NCI-H526 (cell line): ENCODE measurements at places on chromosomes 6 and 20.
A peak's percentile ranks its signal among the peaks of the same experiment; 100 is the strongest.

DNA sequence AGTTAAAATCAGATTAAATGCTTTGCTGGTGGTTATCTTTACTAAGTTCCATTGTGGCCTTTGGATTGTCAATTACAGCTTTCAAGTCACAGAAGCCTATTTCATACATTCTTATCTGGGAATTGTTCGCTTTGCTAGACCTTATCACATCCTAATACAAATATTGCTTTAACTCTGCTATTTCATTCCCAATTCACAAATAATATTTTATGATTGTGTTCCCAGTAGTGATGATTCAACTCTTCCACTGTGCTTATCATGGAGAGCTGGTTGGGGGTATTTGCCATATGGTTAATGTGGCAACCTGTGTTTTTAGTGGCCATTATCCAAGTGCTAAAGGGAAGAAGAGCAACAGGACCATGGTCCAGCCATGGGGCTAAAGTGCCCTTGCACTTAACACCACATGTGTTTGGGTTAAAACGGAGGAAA lies 72.9 kb upstream of the GLP1R start:
- DNase-seq, result no peak

- no peak for DNase-seq
Observed at GRCh38 chr20:5859608-5860007, 90.7 kb downstream of the TRMT6 start.

- no peak for DNase-seq
Observed at GRCh38 chr6:106513808-106514582, 115.3 kb downstream of the RTN4IP1 start.

- DNase-seq, result no peak
Observed at GRCh38 chr20:34517114-34517505, 888 bp downstream of the DYNLRB1 start.

DNA sequence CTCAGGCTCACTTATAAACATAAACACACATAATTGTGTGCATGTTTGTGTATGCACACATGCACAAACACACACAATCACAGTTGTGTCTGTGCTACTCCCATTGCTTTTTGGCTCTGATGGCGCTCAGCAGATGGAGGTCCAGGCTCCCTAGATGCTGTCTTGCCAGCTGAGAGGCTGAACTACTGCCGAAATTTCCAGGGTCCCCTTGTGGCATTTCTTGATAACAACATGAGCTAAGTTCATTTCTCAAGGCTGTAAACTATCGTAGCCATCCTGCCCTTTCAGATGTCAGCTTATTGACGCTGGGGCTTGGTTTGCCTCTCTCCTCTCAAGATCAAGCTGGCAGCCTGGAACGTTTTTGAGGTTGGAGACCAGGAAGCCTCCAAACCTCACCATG lies 313.9 kb upstream of the RNF24 start:
- DNase-seq, result no peak

DNA sequence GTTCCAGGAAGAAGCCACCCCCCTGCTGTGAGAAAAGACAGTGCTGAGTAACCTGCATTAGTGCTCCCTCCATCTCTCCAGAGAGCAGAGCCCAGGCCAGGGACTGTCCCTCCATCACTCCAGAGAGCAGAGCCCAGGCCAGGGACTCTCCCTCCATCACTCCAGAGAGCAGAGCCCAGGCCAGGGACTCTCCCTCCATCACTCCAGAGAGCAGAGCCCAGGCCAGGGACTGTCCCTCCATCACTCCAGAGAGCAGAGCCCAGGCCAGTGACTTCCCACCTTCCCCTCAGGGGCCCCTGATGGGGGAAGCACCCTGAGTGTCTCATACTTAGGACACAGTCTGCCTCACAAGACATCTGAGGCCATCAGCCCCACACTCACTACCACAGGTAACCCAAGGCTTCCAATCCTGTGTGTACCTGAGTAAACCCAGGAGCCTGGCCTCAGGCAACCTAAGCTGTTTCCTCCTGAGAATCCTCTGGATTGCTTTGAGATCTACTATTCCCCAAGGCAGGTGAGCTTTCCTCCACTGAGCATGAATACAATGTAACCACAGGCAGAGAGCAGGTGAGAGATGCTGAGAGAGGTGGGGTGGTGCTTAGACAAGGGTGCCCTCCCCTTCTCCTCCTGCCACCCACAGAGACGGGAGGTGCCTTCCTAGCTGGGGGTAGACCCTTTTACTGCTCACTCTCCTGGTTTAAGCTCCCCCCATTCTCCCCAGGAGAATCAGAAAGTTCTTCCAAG lies 4.9 kb downstream of the TBXT start:
- no peak for DNase-seq

DNA sequence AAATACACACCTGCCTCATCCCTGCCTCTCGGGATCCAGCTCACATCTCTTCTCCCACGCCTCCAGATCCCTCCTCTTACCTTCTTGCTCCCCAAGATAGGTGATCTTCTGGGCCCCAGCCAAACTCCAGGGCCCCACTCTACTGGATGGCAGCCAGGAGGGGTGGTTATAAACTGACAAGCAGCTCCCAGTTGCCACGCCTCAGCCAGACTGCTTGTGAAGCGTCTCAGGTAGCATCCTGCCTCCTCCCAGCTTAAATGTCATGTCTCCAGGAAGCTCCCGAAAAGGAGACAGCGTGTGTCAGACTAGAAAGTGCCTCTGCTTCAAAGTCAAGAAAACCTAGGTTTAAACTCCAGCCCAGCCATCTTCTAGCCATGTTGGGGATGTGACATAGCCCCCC lies 114.1 kb downstream of the LRFN2 start:
- DNase-seq, result no peak

DNA sequence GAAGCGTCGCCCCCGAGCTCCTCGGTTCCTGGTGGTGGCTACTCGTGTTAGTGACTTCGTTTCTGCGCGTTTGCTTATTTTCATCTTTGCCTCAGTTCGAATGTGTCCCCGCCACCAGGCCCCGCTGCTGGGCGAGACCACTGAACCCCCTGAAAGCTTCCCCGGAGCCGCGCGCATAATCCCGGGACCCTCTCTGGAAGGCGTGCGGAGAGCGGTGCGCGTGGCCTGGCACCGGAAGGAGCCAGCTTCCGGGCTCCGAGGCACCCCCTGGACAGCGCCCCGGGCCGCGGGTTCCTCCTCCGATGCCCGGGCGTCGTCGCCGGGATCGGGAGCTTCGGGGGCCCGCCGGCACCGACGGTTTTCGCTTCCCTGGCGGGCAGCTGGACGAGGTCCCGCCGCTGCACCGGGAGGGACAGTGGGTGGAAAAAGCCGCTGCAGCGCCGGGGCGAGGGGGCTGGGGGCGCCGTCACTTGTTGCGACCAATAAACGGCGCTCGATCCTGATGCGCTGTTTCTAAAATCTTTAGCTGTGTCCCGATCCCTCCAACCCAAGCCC lies 643 bp upstream of the SLC35D3 start:
- no peak for DNase-seq

GRCh38 chr6:76026101-76026500 lies 46.4 kb downstream of the IMPG1 start:
- DNase-seq, result no peak

DNA sequence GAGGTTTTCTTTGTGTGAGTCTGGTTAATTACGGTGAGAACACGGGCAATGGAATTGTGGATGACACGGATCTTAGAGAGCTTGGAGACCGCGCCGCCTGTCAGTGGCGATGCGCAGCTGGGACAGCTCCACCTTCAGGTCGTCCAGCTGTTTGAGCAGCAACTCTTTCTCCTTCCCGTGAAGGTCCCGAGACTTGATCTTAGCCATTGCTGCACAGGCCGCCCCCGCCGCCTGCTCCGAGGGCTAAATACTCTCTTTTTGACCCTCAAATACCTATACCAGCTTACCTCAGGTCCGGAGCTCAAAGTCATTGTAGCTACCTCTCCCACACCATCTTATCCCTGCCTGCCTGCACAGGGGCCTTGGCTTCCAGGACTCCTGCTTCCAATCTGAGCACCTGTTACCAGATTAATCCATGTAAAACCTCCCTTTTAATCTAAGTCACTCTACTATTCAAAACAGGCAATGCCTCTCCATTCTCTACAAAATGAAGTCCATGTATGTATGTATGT lies 100.2 kb downstream of the PREP start:
- DNase-seq, result no peak

DNA sequence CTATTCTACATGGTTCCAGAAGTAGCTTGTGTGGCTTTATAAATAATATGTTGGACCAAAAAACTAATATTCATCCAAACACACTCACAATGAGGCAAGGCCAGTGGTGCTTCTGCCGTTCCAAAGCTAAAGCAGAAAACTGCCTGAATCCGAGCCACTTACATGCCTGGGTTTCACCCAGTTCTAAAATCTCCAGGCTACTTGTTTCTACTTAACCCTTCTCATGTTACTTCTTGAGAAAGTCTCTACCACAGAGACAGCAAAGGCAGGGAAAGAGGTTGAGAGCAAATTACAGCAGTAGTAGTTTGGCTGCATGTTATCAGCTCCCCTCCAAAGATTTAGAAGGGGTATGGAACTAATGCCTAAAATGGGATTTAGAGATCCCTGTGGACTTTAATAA lies 62.0 kb downstream of the FAXC start:
- no peak for DNase-seq

DNA sequence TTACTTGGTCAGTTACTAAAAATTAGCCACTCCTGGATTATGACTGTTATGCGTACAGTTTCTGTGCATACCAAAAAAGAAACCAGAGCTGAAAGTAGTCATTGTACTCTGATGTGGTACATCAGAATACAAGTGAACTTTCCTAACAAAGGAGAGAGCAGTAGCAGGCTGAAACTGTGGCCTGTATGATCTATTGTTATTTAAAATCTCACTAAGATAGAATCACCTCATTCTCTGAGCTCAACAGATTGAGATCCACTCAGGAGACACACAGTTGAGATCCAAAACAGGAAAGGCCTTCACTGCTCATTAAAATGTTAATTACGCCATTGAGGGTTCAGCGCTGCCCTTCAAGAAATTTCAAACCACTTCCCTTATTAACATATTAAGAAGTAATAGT lies 576.4 kb downstream of the LMBRD1 start:
- no peak for DNase-seq

GRCh38 chr6:34580707-34581560 lies 24.8 kb upstream of the SPDEF start:
- peak; percentile 80 for DNase-seq

DNA sequence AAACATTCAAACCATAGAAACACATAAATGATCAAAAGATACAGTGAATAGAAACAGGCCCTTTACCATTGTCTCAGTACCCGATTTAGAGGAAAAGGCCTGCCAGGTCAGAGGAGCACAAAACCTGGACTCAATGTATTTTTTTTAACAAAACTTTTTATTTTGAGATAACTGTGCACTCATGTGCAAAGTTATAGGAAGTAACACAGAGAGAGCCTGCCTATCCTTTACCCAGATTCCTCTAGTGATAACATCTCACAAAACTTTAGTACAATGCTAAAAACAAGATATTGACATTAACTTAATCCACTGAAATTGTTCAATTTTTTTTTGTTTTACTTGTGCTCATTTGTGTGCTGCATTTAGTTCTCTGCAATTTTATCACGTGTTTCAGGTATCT lies 36.8 kb upstream of the SAMD3 start:
- no peak for DNase-seq

DNA sequence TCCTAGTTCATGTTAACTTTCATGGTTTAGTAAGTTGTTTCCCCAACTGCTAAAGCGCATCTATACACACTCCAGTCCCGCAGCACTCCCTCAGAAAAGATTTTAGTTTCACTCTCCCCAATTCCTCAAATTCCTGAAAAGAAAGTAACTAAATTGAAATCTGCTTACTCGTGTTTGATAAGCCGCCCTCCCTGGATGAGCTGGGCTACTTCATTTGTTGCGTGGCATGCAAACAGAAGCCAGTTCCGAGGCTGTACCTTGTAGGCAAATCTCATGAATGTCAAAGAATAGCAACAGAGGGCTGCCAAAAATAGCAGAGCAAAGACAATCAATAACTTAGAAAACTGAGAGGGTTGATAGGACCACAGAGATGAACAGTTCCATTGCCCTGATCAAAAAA lies 16.9 kb downstream of the MPC1 start:
- DNase-seq, result no peak

GRCh38 chr20:33773412-33774089 lies 37.6 kb upstream of the CHMP4B start:
- no peak for DNase-seq

- DNase-seq, result no peak
Observed at GRCh38 chr6:84671183-84671582, 93.2 kb downstream of the TBX18 start.

DNA sequence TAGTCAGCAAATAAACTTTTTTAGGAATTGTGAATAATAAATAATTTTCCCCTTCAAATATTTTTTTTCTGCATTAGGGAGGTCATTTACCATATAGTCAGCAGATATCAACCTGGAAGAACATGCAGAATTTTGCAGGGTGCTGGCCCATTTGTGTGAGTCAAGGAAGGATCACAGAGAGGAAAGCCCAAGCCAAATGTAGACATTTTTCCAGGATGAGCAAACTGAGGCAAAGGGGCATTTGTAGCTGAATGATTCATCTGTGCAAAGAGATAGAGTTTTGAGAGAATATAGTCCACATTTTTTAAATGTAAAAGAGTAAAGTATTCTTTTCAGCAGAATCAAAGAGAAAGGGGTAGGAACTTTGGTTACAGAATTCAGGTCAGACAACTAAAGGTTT lies 555.5 kb upstream of the MARCKS start:
- DNase-seq, result no peak

DNA sequence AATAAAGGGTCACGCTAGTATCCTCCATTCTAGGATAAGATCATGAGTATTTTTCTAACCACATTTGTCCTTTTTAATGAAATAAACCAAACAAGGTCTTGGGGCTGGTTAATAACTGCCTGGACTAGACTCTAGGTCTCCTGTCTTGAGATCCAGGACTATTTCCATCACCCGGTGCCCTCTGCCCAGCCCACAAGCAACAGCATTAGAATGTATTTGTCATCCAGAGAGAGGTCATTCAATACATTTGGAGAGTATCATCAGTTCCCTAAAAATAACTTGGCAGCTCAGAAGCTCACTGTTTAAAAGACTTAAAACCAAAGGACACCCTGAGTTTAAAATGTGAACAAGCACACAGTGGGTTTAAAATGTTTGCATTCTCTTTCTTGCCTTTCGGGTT lies 4.4 kb upstream of the RBM24 start:
- no peak for DNase-seq

GRCh38 chr6:71033890-71034289 lies 77.0 kb upstream of the B3GAT2 start:
- DNase-seq, result no peak

DNA sequence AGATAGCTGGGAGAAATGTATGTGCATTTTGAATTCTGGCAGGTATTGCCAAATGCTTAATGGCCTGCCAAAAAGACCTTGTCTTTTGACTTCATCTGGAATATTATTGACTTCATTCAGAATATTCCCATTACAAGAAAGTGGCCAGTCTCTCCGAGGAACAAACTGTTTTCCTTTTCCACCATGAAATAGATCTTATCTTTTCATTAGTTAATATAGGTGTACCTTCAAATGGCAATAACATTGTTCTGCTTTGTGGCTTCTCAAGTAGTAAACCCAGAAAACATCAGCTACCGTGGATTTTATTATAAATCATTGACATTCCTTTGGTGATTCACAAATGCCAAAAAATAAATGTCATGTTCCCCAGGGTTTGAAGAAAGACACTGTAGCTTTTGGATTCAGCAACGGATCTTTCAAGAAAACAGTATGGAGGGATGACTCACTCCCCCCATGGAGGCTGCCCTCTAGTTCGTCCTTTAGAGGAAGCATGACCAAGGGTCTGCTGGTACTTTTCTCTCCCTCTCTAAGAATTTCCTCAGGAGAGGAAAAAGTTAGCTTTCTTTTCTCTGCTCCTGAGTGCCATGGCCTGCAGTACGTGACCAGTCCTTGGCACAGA lies 1.1 kb upstream of the RNF182 start:
- no peak for DNase-seq

GRCh38 chr6:143959927-143960326 lies 48.1 kb downstream of the PLAGL1 start:
- DNase-seq, result no peak

- DNase-seq, result no peak
Observed at GRCh38 chr6:134892362-134892761, 57.5 kb downstream of the ALDH8A1 start.
